ENCODE measurements at places on chromosomes 4 and X. TPM values are rescaled to one million over a fixed set of nuclear protein-coding genes. Genes with fewer than 3 reads are reported as not detected.

Gene NSUN7
- not detected for total RNA-seq

Gene FAM50A
- 49.5 TPM for total RNA-seq

Gene CTAG1A
- not detected for total RNA-seq

Gene HAND2
- total RNA-seq = not detected

Gene FDCSP
- not detected for total RNA-seq

Gene FAAH2
- total RNA-seq = not detected

Gene TBX22
- total RNA-seq = not detected

Gene CT45A3
- not detected for total RNA-seq

Gene CXCR3
- total RNA-seq = not detected

All from Karpas-422 (cell line).